Motor neuron (in vitro differentiated cells): ENCODE measurements at places on chromosomes 3 and 15.
A peak's percentile ranks its signal among the peaks of the same experiment; 100 is the strongest.

DNA sequence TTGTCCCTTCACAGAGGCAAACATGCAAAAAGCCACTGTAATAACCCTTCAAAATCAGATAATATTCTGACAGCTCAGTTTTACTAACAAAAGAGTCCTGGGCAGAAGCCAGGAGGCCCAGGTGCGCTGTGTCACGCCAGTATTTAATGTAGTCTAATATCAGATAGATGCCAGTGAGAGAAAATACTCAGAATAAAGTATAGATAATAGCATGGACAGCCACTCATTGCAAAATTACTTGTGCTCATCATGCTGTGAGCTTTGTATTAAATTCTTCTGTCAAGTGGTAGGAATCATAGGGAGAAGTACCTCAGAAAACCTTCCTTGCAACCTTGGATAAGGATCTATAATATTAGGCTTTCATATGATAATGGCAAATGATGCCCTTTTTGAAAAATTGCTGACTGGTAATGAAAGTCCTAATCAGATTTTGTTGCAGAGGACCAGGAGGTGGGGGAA, 1154.3 kb downstream of the ROBO1 start:
- no peak for ATAC-seq

GRCh38 chr3:143084856-143085731, 34.5 kb upstream of the CHST2 start:
- ATAC-seq = peak; percentile 99

- ATAC-seq = no peak
Observed at GRCh38 chr15:80689716-80690115, 5.4 kb upstream of the ABHD17C start.

- ATAC-seq = no peak
Observed at GRCh38 chr3:141151439-141151838, 80.2 kb upstream of the PXYLP1 start.

GRCh38 chr3:136885357-136886213, 23.6 kb downstream of the NCK1 start:
- ATAC-seq = no peak
